ENCODE measurements at places on chromosomes 5 and 9.

DNA sequence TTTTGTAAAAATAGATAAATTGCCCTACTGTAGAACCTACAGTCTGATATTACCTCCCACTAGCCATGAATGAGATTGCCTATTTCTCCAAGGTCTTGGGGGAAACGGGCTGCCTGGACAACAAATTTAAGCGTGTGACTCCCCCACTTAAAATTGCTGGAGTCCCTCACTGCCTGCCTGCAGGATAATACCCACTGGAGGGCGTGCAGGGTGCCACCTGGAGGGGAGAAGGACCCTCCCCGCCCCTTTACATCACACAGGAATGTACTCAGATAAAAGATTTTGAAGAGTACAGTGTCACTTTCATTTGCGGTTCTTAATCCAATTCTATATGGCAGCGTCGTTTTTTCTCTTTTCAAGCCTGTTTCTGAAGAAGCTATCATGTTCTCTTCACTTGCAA is 6.2 kb upstream of the TRIM7 start:
- DNase-seq: no peak

DNA sequence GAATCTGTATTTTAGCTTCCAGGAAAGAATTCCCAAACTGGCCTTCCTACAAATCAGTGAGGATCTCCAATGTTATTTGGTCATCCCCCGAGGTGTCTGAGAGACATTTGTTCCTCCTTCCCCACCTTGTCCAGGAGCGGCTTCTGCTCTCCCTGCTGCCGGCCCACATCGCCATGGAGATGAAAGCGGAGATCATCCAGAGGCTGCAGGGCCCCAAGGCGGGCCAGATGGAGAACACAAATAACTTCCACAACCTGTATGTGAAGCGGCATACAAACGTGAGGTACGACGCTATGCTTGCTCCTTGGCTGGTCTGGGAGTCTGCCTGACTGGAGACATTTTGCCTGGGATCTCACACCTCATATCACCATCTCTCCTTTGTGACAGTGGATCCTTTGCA is 160.4 kb downstream of the CFAP90 start:
- no peak for DNase-seq

DNA sequence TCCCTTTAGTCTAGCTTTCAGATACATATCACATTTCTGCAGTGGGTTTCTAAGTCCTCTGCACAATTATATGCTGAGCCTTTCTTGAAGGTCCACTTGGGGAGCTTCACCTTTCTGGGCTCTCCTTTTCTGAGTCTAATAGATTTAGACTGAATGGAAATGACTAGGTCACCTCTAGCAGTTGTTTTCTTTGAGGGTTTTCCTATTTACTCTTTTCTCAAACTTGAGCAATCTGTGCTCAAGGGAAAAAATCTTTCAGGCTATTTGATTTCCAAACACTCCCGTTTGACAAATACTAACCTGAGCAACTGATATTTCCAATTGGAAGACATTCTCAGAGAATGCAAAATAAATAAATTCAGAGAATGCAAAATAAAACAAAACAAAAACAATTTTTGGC is 39.0 kb downstream of the ISOC1 start:
- DNase-seq: no peak

DNA sequence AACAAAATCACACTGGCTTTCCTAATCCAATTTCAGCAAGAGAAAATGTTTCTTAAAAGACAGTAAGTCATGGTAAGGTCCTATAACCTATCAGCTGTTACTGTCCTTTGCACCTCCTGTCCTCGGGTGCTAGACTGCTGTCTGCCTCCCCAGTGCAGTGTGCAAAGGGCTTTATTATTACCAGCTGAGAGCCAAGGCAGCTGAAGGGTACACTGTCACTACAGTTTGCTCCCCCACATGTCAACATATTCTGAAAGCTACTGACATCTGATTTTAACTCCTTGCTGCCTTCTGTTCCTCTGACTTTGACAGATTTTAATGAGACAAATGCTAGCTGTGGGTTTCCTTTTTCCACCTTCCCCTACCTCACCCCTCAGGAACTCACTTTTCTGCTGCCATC is 389.4 kb upstream of the SLC24A2 start:
- no peak for DNase-seq

DNA sequence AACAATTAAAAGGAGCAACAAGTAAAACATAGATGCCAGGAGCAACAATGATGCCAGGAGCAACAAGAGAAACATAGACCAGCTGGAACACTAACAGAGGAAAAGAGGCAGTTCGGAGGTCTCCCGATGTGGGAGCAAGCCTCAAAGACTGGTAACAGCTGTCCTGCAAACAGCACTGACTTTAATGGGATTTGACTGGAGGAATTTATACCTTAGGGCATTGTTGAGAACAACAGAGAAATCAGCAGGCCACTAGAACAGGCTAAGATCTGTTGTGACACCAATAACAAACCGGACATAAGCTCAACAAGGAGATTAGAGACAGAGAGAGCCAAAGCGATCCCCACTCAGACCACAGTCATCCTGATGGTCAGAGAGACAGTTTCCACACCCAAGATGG is 11.8 kb upstream of the SYK start:
- no peak for DNase-seq

DNA sequence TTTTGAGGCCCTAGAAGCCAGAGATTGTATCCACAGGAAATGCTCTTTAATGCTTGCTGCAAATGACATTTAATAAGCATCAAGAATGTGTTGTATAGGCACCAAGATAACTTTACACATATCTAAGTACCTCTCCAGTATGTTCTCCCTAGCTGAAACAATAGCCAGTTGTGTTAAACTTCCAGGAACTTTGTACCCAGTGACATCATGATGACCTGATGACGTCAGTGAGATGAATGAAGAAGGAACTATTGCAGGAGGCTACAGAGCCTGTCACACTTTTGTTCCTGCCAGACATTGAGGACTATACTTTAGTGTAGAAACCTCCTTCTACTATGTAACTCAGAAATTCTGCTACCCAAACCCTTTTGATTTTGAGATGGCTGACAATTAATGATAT is 129.8 kb downstream of the CD180 start:
- DNase-seq: no peak

DNA sequence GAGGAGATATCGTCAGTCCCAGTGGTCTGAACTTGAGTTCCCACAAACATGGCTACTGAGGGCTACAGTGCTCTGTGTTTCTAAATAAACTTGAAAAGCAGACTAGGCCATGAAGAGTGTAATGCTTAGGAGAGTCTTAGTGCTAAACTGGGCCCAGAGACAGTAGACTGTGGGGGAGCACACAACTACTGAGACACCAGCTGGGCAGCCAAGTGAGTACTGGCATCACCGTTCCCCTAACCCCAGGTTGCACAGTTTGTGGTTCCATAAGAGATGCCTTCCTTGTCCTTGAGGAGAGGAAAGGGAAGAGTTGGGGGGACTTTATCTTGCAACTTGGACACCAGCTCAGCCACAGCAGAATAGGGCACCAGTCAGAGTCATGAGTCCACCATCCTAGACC is 172.1 kb upstream of the DMRTA1 start:
- DNase-seq: no peak

GRCh38 chr9:94286116-94286515 is 27.0 kb downstream of the ZNF169 start:
- DNase-seq: peak; percentile 38

- no peak for DNase-seq
Observed at GRCh38 chr5:107457881-107458280, 212.9 kb downstream of the EFNA5 start.

DNA sequence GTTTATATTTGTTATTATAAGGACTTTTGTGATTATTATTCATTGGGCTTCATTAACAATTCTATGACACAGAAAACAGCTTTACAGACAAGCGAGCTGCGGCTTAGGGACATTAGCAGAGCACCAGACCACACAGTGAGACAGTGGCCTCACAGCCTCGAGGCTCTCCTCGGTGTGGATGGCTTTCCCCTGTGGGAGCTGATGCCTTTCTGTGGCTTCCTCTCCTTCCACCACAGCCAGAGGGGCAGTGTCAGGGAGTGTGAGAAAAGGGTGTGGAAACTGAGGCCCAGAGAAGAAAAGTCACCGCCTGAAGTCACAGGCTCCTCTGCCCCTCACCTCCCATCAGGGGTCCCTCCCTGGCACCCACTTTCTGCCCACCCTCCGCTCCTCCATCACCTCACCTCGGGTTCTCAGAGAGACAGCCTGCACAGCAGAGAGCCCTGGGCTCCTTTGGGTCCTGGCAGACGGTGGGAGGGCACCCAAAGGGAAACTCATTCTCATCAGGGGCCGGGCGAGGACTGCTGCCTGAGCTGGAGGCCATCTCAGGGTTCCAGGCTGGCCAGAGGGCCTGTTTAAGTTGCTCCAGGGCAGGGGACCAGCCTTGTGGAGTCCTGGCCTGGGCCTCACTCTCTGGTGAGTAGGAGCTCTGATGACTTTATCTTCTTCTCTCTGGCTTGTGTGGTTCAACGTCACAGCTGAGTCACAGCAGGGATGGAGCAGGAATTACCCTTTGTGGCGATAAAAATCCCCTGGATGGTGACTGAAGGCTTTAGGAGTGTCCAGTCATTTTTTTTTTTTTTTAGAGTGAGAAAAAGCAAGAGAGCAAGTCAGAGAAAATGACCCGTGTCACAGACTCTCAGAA is 830 bp downstream of the TRAF1 start:
- peak; percentile 88 for DNase-seq

DNA sequence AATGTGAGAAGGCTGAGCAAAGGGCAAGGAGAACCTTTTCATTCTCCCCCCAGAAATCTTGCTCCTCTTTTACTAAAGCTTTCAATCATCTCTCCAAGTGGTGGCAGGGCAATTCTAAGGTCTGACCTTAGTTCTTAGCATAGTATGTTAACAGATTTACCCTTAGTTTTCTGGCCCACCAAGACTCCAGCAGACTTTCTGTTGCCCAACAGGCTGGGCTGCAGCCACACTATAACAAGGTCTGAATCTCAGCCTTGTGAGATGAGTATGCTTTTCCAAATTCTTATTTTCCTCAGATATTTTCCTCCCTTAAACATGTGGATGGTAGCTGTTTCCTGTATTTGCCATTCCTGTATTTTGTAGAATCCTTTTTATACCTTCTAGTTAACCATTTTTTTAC is 69.5 kb downstream of the NIPBL start:
- DNase-seq: no peak

GRCh38 chr5:149617760-149618306 is 36.5 kb downstream of the ARHGEF37 start:
- no peak for DNase-seq

DNA sequence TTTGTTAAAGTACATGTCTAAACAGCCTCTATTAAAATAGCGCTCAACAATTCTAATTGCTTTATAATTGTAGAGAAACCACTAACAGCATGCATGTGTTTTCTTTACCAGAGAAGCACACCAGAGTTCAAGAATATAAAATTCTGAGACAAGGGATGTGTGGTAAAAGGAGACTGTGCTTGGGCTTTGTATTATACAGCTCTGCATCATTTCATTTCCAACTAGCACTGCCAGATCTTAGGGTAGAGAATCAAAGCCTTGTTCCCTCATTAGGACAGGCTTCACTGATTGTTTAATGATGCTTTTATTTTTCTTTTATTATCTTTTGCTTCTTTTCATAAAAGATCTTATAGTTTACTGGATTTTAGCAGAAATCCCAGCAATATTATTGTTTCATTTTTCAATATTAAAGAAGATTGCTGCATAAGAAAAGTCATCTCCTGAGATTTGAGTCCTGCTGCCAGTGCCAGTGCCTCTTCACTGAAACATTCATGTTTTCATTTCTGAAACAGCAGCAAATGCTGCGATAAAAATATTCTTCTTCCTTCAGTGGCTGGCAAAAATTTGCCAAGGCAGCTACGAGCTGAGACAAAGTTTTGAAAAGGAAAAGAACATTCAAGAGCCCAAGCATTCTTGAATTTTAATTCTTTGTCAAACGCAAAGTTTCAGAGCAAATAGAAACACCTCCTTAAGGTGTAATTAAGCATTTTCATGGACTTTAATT is 491.0 kb upstream of the PIK3R1 start:
- DNase-seq: no peak

- no peak for DNase-seq
Observed at GRCh38 chr5:50299896-50300295, 141.2 kb downstream of the EMB start.

DNA sequence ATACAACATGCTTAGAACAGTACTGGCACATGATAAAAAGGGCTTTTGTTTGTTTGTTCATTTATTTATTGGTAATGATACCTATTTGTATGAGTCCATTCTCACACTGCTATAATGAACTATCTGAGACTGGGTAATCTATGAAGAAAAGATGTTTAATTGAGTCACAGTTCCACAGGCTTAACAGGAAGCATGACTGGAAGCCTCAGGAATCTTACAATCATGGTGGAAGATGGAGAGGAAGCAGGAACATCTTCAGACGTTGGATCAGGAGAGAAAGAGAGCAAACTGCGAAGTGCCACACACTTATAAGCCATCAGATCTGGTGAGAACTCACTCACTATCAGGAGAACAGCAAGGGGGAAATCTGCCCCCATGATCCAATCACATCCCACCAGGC is 847.7 kb downstream of the CDH18 start:
- no peak for DNase-seq

DNA sequence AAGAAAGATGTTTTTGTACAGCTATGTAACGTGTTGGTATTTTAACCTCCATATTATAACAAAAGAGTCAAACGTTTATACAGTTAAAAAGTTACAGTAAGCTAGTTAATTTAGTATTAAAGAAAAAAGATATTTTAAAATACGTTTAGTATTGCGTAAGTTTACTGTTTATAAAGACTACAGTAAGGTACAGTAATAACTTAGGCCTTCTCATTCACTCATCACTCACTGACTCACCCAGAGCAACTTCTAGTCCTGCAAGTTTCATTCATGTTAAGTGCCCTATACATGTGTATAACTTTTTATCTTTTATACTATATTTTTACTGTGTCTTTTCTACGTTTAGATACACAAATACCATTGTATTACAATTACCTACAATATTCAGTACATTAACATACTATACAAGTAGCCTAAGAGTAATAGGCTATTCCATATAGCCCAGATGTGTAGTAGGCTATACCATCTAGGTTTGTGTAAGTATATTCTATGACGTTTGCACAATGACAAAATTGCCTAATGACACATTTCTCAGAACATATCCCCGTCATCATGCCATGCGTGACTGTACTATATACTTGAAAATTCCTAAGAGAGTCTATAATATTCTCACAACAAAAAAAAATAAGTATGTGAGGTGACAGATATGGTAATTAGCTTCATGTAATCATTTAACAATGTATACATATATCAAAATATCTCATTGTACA is 33.8 kb downstream of the ERP44 start:
- DNase-seq: peak; percentile 84
